Activated naive CD4-positive, alpha-beta T cell treated with anti-CD3 and anti-CD28 coated beads, Interleukin-2, amount 10 ng/mL, durations not matched to agents 7 days and 5 days (primary cell): ENCODE measurements at places on chromosomes 5 and 9.
A peak's percentile ranks its signal among the peaks of the same experiment; 100 is the strongest.

DNA sequence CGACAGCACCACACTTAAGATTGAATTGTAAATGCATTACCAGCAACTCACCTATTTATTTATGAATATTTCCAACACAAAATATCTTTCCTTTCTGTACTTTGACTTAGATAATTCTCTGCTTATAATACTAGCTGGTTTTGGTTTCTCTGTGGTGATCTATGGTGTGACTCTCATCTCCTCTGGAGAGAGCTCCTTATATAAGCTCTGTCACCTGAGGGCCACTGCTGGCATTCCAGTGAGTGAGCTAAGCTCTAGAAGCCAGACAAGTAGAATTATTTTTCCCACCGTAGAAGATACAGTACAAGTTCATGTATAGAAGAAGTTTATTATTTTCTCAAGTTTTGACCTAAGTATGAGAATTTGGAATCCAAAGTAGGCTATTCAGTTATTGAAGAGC is 111.5 kb downstream of the CDC42SE2 start:
- no peak for DNase-seq

DNA sequence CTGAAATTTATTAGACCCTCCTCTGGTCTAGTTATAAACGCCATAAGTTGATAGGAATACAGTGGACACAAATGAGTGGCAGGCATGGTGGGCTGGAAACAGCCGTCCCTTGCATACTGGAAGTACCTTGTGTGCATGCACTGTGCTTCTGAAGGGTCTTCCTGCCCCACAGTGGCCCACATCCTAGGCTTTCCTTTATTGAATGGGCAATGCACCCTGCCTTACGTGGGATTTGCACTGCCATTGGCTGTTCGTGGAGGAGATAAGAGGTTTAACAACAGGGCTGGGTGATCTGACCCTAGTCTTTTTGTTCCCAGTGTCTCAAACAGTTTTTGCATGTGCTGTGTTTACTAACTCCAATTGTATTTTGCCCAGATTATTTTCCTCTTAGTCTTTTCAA is 480.8 kb downstream of the GADD45G start:
- DNase-seq: no peak

GRCh38 chr9:120351106-120351505 is 228.9 kb downstream of the CDK5RAP2 start:
- DNase-seq: no peak

GRCh38 chr9:3040761-3041160 is 196.9 kb upstream of the PUM3 start:
- no peak for DNase-seq

DNA sequence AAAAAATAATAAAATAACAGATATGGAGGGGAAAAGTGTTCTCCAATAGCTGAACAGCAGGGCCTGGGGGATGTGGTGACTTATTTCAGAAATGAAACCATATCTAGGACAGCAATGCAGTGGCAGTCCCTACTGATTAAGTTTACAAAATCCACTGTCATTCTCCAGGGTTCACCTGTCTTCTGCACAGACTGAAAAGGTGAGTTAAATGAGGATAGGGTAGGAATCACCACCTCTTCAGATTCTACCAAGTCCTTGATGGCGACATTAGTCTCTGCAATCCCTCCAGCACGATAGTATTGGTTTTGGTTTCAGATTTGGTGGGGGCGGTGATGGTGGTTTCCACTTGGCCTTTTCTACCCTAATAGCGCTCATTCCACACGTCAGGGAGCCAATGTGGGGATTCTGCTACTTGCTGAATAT is 32.3 kb upstream of the NPM1 start:
- DNase-seq: peak; percentile 26

DNA sequence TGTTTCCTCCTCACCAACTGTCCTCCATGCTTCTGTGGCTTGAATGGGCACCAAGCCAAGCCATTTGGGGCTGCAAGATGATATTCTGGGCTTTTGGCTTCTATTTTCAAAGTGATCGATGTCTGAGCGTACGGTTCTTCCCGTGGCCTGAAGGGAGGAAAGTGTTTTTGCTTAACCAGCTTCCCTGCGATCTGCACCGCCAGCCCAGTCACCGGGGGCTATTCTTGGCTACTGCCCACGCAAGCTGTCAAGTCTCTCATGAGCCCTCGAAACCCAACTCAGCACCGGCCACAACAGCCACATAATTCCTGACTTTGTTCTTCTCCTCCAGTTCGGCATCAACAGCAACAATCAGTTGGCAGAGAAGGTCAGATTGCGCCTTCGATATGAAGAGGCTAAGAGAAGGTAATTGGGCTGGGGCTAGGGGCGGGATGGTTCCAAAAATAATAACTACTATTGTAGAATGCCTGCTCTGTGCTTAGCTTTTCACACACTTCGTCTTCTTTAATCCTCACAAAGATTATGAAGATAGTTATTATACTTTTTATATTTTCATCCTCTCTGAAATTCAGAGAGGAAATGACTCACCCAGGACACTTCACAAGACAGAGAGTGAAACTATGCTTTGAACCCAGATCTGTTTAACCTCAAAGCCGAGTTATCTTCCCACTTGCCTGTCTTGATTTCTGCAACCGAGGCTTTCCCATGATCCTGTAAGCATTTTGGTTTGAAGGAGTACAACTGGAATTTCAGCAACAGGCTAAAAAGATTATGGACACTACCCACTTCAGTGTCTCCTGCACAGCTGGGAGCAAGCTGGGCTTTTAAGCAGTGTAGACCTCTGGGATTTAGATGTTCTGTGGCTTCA is 76.4 kb upstream of the RARS1 start:
- peak; percentile 24 for DNase-seq

- DNase-seq: no peak
Measured at GRCh38 chr5:55104946-55105701, 2.7 kb downstream of the GZMA start.

GRCh38 chr9:25808554-25808953 is 130.3 kb upstream of the TUSC1 start:
- no peak for DNase-seq

- no peak for DNase-seq
Measured at GRCh38 chr5:172441262-172441751, 13.0 kb downstream of the SH3PXD2B start.

DNA sequence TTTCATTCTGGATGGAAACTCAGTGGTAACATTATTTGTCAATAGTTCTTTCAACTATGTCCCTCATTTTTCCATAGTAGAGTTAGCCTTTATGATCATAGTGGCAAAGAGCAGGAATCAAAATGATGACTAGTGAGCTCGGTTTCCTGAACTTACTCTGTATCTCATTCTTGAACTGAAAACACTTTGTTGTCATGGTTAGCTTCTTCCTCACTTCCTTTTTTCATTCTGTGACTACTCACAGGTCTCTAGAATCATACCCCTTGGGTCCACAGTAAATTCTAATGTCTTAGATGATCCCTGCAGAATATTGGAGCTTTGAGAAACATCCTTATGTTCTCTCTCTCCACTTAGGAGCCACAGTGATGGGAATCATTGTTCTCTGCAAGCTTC is 29.4 kb upstream of the RECK start:
- DNase-seq: no peak

GRCh38 chr5:151082282-151082902 is 1.6 kb upstream of the TNIP1 start:
- no peak for DNase-seq

DNA sequence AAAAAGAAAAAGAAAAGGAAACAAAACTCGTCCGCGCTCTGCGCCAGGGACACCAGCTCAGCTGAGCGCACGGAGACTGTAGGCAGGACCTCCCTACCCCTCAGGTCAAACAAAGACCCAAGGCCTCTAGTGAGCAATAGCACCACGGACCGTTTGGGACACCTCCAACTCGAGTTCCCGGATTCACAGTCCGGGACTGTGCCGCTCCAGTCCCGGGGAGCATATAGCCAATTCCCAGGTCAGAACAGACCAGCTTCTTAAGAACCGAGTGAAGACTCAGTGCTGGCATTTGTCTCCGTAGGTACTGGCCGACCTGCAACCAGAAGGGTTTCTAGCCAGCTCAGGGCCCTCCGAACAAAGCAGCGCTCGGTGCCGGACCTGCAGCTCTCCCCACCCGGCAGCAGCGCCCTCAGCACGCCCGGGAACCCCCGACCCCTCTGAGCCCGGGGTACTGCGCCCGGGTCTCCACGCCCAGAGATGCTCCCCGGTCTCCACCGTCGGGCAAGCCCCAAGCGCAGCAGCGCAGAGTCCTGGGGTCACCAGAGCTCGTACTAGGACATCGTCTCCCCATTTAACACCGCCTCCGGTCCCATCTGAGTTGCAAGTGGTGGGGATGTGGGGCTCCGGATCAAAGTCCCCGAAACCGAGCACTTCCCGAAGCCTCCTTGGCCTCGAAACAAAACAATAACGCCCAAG is 591 bp downstream of the ABCA1 start:
- peak; percentile 29 for DNase-seq

DNA sequence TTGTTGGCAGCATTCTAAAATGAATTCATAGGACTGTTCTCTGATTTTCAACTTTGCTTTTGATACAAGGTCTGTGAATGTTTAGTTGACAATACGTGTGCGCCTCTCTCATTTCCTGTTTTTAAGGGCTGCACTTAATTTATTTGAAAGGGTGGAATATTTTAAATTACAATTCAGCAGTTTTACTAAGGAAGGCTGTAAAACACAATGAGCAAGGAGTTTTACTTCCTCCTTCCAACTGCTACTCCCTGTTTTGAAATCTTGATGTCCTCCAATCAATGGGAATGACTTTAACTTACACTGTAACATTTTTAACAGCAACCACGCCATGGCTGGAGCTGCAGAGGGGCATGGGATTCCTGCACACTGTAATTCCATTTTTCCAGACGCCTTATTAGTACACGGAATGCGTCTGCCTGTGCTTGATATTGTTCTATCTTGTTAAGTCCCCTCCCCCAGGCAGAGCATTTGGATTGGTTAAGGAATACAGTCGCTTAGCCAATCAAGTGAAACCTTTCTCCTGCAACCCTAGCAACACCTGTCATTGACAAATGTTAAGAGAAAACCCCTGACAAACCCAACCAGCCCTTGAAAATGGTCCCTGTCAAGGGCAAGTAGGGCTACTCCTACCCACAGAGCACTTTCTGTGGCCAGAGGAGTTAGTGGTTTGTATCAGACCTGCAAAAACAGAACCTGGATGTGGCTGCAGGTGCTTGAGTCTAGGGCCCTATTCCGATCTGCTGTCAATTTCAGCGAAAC is 12.5 kb upstream of the ZSWIM6 start:
- DNase-seq: no peak

- no peak for DNase-seq
Measured at GRCh38 chr9:109821711-109822110, 41.7 kb downstream of the PALM2AKAP2 start.

GRCh38 chr5:106780355-106780754 is 890.4 kb downstream of the EFNA5 start:
- no peak for DNase-seq

DNA sequence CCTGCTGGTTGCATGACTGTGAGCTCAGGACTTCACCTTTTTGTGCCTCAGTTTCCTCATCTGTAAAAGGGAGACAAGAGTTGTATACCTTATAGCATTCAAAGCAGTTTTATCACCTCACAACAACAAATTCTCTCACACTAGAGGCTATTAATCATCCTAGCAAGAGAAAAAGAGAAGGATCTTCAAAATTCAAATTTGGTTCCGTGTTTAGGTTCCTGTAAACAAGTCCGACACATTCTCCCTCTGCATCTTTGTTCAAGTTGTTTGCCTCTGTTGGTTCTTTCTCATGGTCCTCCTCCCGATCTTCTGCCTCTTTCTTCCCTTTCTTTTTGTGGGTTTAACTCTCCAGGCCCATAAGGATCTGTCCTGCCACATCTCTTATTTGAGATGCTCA is 218.0 kb downstream of the PIK3R1 start:
- no peak for DNase-seq

DNA sequence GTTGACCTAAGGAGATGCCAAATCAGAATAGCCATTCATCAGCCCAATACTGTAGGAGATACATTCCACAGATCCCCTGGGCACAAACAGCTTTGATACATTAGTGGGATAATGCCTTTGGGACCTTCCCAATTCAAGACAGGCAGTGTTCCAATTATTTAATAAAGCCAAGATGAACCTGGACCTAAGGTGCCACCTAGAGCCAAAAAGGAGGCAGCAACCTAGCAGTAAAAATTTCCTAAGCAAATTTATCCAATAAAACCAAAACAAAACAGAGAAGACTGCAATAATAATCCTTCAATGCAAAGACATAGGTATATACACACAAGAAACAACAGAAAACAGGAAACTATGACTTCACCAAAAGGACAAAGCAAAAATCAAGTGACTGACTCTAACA is 253.0 kb downstream of the HINT1 start:
- no peak for DNase-seq
